ENCODE measurements at places on chromosomes 16 and 17.

GRCh38 chr17:55289106-55289446 is 24.3 kb downstream of the HLF start:
- no peak for DNase-seq

- no peak for DNase-seq
Measured at GRCh38 chr17:27535178-27535928, 79.1 kb downstream of the KSR1 start.

DNA sequence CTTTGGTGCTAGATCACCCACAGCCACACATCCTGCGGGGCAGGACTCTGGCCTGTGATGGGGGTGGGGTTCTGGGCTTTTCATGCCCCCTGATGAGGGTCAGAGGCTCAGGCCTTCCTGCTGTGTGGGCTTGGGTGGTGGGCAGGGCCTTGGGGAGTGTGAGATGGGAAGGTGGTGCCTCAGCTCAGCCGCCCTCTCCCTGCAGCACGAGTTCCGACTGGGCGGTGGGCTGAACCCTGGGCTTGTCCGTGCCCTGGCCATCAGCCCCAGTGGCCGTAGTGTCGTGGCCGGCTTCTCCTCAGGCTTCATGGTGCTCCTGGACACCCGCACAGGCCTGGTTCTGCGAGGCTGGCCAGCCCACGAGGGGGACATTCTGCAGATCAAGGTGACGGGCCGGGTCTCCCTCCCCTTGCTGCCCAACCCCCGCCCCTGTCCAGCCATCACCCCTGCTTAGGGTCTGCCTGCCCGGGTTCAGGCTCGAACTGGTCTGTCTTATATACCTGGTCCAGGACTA is 6.8 kb upstream of the SERPINF2 start:
- no peak for DNase-seq

GRCh38 chr17:59356543-59357218 is 25.2 kb downstream of the YPEL2 start:
- DNase-seq: no peak

DNA sequence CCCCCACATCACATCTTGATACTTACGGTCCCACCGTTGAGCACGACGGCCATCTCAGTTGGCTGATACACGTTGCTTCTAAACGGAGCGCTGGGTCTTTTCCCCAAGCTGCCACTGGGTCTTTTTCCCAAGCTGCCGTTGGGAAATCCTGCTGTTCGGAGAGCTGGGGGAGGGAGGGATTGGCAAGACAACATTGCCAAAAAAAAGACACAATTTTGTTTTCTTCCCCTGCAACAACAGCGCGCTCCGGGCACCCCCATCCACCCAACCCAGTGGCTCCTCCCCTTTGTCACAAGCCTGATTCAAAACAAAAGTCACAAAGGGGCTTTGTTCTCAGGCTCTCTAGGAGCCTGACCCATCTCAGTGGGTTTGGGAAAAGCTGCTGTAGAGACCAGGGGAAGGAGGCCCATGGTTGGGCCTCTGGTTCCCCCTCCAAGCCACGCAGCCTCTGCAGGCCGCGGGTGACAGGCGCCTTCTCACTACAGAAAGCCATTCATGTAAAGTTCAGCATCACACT is 22.8 kb downstream of the GPRC5B start:
- DNase-seq: no peak

GRCh38 chr17:7280519-7281073 is 922 bp upstream of the SLC2A4 start:
- DNase-seq: peak; percentile 83

DNA sequence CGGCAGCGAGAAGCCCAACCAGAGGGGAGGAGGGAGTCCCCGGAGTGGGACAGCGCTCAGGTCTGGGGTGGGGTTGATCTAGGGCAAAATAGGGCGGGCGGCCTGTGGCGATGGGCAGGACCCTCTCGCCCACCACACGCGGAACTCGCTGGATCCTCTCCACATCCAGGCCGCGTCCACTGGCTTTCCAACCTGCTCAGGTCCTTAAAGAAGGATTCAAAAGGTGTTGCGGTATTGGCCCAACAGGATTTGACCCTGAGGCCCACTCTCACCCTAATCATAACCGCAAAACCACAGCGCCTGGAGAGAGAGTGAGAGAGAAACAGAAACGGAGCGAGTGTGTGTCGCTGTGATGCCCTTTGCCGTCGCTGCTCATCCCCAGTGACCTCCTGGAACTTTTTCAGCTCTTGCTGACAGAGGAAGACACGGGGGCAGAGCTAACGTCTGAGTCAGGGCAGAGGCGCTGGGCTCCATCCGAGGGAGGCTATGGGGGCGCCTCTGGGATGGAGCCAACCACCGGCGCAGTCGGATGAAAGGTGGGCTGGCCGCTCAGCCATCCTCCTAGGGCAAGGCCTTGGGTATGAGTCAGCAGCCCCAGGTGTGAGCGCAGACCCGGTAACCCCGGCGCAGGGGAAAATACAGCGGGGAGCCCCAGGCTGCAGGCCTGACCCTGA is 16.7 kb upstream of the OR1F1 start:
- DNase-seq: no peak

Data from NCI-H2171 (cell line).